Mucosa of gallbladder (tissue), 1 donor: ENCODE measurements at places on chromosomes 7 and 10.

DNA sequence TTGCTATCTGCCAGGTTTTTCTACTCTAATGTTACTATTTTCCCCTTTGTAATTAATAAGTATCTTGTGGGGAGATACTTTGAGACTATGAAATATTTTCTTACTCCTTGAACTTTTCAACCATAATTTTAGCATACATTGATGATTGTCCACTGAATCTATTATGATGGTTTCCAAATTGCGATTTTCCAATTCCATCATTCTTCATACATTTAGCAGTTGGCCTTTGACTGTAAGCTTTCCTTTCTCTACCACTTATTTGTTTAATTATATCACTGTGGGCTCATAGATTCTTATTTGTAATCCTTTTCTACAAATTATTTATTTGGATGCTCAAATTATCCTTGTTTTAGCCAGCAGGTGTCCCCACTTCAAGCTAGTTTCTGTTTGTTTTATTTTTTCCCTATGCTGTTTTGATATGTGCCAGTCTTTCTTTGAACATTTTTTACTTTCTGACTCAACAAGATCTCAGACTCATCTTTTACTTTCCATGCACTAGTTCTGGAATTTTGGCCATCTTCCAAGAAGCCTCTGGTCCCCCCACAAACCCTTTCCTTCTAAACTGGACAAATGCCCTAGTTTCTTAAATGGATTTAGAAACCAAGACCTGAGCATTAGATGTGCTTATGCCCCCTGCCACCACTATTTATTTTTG lies 11.4 kb upstream of the MRPS16 start:
- DNase-seq: no peak

- DNase-seq: no peak
Measured at GRCh38 chr10:18142151-18142550, 1.9 kb downstream of the CACNB2 start.

GRCh38 chr7:73496626-73497025 lies 25.5 kb downstream of the BAZ1B start:
- no peak for DNase-seq

DNA sequence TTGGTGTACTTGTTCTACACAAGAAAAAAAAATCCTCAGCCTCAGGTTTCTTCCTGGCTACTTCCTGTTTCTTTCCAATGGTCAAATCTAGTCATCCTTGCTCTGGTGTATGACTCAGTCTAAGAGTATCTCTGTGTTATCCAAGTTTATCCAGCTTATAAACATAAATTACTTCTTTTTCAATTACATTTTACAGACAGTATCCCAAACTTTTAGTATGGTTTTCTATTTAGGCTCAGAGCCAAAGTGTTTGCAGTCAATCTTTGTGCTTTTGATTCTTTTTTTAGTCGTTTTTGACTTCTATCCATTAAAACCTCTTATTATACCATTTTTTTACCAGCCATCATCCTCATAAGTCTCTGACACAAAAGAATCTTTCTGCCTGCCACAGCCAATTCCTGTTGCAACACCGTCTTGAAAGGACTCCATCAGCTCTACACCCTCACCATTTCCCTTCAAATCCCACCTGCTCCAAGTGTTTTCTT lies 294.6 kb downstream of the PTEN start:
- DNase-seq: no peak

DNA sequence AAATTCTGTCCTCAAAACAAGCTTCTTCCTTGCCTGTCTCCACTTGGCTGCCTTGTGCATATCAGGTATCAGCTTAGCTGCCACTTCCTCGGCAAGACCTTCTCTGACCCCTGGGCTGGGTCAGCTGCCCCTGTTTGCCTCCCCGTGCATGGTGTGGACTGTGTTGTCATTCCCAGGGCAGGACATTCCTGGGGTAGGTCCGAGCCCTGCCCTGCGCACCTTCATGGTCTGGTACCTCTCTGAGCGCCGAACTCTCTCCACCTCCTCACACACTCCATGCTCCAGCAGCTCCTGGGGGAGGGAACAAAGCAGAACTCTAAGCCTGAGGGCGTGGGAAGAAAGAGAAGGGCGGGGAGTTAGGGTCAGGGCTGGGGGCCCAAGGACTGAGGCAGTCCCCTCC lies 3.8 kb downstream of the POLM start:
- no peak for DNase-seq

GRCh38 chr7:153401795-153402720 lies 642.5 kb downstream of the ACTR3B start:
- DNase-seq: no peak

- no peak for DNase-seq
Measured at GRCh38 chr10:26212511-26212910, 4.1 kb upstream of the GAD2 start.

- DNase-seq: no peak
Measured at GRCh38 chr10:20668985-20669384, 228.1 kb downstream of the NEBL start.

DNA sequence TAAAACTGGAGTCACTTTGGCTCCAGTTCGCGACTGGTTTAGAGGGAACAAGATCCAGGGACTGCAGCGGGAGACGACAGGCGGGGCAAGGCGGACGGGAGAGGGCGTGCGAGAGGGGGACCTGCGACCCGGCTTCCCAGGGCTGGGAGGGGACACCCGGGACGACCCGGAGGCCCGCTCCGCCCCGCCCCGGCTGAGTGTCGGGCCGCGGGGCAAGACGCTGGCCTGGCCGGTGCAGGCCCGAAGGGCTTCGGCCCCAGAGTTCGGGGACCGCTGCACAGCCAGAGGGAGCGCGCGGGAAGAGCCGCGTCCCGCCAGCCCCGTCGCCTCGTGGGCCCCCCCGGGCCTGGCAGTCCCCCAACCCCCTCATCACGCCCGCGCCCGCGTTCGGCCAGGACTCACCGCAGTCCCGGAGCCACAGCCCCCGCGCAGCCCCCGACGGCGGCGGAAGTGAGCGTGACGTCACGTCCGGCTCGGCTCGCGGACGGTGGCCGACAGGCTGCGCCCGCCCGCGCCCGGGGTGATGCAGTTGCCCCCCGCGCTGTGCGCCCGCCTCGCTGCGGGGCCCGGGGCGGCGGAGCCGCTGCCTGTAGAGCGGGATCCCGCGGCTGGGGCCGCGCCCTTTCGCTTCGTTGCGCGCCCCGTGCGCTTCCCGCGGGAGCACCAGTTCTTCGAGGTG lies at the start of the genes TUBGCP2 and ZNF511:
TUBGCP2 (minus strand) TSS at position 452 of the 679 bp plus-strand sequence. CDS start 5,931 bp downstream, outside the sequence.
ZNF511 (plus strand) TSS at position 494 of the 679 bp plus-strand sequence; CDS start at position 524, 30 bp downstream.
- peak; percentile 87 for DNase-seq

DNA sequence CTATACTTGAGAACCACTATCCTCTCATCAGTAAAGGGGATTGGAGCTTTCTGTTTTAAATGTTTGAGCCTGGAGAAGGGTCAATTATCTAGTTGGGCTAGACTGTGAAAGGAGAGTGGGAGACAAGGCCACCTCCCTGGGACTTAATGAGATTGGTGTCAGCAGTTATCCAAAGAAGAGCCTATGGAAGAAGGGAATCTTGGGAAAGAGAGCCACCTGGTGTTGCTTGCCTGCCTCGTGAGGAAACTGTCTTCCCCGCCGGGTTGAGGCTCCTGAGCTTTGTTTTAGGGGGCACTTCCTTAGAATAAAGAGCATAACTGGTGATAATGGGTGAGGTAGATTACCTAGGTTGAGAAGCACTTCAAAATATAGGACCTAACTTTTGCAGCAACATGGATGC lies 32.0 kb upstream of the ABCB4 start:
- DNase-seq: no peak

DNA sequence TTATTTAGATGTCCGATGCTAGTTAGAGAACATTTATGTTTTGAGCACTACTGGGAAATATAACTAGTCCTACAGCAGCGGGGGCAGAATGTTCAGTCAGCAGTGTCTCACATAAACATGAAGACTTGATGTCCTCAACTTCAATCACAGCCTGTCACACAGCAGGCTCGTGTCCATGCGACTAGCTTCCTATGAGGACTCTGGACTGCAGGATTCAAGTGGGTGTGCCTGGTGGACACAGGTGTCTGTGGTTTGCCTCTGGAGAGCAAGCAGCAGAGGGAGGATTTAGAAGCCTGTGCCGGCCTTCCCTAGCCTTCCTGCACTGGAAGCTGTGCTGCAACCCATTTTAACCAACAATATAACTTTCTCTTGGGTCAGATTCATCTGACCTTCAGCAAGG lies 30.0 kb upstream of the LANCL2 start:
- DNase-seq: no peak

GRCh38 chr10:77792155-77792554 lies 134.4 kb downstream of the DLG5 start:
- DNase-seq: no peak

GRCh38 chr7:32034052-32034451 lies 36.2 kb downstream of the PDE1C start:
- no peak for DNase-seq

DNA sequence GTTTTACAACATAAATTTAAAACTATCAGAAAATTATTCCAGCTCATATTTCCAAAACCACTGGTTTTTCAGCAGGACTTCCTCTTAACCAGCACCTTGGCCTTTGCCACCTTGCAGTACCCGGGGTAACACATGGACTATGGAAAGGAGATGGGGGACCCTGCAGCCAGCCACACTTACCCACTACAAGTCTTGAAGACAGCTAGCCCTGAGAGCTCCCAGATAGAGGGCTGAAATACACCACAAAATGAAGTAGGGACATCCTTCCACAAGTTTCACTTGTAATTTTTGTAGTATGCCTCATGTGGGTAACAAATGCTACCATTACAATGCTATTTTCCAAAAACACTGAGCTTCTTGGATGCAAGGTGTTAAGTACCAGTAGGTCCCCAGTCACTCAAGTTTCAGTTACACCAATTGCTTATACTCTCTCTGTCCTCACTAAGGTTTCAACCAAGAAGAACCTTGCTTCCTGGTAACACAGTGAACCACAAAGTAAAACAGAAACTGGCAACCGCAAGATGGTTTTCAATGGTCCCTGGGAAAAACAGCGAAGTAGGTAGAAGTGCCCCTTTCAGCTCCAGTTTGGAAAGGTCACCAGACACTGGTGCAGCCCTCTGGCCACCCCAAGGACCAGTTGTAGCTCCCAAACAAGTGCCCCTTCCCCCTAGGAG lies 110.9 kb downstream of the SGMS1 start:
- no peak for DNase-seq

- DNase-seq: no peak
Measured at GRCh38 chr10:73131913-73132686, 21.8 kb downstream of the NUDT13 start.

DNA sequence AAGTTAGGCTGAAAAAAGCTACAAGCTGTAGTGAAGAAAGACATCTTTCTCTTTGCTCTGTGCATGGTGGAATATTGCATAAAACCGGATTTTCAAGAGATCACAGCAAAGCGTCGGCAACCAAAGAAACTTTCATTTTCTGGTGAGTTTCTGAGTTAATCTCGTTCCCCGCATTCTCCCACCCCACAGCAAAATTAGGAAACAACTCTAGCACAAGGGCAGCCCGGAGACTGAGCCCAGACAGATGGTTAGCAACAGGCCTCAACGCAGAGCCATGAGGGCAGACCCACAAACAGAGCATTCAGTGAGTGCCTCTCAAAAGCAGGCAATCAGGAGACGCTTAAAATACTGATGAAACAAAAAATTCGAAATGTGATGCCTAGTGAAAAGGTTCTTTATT lies 396.1 kb upstream of the KLF6 start:
- DNase-seq: no peak

DNA sequence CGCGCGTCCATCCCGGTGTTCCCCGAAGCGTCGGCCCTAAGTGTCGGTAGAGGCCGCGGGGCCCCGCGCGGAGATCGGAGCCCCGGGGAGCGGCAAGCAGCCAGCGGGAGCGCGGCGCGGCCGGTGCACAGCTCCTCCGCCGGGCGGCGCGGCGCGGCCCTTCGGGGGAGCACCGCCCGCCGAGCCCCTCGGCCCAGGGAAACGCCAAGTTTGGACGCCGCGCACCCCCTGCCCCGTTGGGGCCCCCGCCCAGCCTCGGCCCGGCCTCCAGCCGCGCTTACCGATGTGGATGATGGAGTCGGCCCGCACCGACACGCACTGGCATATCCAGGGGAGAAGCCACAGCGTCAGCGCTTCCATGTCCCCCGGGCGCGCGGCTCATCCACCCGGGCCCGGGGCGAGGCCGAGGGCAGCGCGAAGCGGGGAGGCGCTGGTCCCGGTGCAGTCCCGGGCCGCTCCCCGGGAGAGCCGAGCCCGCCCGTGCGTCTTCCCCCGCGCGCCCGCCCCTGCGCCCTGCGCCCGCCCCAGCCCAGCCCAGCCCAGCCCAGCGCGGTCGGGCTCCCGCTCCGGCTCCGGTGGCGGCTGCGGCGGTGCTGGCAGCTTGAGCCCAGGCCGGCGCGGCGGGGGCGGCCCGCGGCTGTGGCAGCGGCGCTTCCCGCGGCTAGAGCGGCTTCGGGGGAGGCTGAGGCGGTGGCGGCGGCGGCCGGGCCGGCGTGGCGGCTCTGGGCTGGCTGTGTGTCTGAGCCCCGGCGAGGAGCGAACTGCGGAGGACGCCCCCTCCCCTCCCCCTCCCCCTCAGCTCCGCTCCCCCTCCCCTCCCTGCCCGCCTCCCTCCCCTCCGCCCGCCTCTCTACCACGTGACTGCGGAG lies at the start of gene GRID1:
GRID1 (minus strand) TSS at position 763 of the 869 bp plus-strand sequence.
- no peak for DNase-seq

DNA sequence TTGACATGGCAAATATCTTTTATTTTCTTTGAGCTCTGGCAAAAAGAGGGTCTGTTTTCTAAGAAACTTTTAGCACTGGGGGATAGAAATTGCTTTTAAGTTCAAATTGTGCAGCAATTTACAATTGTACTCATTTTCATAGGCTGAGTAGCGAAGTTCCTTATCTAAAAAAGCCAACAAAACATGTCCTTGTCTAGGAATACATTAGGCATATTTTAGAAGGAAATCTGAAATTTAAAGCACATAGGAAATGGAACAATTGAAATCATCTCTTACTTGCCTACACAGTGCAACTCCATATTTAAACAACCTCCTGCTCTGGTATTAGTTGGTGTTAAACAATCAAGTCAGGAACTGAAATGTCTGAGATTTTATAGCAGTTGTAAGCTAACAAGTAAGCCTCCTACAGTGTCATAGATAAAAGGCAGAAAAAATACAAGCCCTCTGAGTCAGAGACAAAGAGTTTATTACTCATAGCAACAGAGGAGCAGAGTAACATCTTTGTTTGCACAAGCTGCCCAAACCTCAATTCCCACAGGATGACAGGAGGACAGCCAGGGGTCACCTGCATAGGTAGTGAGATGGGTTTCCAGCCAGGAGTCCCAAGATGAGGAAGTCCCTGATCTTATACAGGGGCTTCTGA lies 280.2 kb upstream of the HGF start:
- DNase-seq: no peak

- no peak for DNase-seq
Measured at GRCh38 chr7:44415510-44415909, 74.9 kb downstream of the NUDCD3 start.
